Activated B cell treated with CpG ODN at 0.5 μM for 24 hours (primary cell): ENCODE measurements at places on chromosomes 12 and 14. TPM values are rescaled to one million over a fixed set of nuclear protein-coding genes. Genes with fewer than 3 reads are reported as not detected.

GRCh38 chr14:20769421-20769820, 1.2 kb downstream of the EDDM3B start:
- DNase-seq, result no peak

GRCh38 chr12:104358353-104359003, 54.9 kb downstream of the EID3 start:
- peak; percentile 35 for DNase-seq

GRCh38 chr12:124627956-124628355, 60.5 kb upstream of the NCOR2 start:
- DNase-seq, result no peak

DNA sequence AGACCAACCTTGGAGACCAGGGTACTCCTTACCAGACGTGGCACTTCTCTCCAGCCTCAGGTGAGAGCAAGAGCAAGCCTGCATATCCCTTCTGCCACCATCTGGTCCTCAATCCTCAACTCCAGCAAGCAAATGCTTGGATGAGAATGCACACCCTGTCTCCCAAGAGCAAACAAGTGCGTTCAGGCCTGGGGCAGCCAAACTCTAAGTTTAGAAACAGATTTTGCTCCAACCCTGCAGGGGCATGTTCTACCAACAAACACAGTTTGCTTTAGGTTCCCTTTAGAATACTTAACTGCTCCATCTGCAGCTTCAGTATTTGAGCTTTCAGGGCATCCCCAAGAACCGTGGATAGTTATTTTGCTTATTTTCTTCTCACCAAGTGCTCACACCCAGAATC, 55.9 kb upstream of the FICD start:
- DNase-seq, result no peak

RNF212B gene
- total RNA-seq, result not detected in 2 replicates

- no peak for DNase-seq
Measured at GRCh38 chr12:27355486-27355885, 22.9 kb downstream of the BMAL2 start.

DNA sequence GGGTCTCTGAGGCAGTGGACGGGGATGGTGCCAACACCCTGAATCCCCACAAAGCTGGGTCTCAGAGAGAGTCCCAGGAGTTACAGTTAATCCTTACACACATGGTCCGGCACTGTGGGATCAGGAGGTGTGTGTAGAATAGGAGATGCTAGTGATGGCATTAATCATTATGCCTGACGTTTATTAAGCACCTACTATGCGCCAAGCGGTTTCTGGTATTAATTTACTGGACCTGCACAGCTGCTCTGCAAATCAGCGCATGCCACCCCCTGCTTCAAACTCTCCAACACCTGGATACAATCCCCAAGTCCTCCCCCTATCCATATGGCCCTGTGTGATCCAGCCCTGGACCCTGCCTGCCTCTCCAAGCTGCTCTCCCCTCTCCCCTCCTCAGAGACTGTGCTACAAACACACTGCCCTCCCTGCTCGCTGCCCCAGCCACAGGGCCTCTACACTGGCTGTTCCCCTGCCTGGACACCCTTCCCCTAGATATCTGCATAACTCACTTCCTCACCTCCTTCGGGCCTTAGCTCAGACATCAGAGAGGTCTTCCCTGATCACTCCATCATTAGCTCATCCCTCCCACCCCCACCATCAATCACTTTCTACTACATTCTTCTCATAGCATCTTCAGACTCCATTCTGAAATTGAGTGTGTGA, 86.0 kb downstream of the RFLNA start:
- no peak for DNase-seq

RASAL1 gene
- total RNA-seq, result 4.9 and 7.1 TPM in 2 replicates
